Hematopoietic multipotent progenitor cell (in vitro differentiated cells): ENCODE measurements at places on chromosomes 1 and 21. TPM values are rescaled to one million over a fixed set of nuclear protein-coding genes. Genes with fewer than 3 reads are reported as not detected.

DNA sequence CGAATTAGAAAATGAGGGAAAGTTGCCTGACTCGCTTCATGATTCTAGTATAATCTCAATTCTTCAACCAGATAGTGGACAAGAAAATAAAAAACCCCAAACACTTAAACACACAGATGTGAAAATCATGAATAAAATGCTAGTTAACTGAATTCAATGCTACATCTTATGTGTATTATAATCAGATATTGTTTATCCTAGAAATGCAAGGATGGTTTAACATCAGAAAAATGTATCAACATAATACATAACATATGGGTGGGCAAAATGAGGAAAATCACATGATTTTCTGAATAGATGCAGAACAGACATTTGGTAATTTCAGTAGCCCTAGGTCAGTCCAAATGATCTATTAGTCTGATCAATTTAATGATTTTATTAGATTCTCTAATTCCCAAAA lies 97.2 kb downstream of the SIM2 start:
- no peak for DNase-seq

Gene CD1E
- total RNA-seq = not detected

GRCh38 chr21:37074546-37074945 lies 1.5 kb downstream of the TTC3 start:
- no peak for DNase-seq

DNA sequence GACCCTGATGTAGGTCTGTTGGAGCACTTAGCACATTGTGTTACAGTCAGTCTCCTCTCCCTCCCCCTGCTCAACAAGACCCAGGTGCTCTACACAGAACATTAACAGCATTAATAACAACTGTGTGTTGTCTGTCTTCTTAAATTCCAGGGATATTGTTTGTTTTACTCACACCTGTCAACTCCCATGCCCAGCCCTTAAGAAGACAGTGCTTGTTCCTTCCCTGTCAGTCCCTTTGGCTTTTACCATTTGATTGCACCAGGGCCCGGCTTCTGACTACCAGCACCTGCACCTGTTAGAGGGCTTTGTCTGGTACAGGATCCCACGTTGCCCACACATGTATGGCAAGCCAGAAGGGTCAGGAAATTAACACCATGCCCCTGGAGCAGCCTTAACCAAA lies 11.7 kb downstream of the RIMKLA start:
- no peak for DNase-seq

Gene GALE
- total RNA-seq = 12.4 TPM

DNA sequence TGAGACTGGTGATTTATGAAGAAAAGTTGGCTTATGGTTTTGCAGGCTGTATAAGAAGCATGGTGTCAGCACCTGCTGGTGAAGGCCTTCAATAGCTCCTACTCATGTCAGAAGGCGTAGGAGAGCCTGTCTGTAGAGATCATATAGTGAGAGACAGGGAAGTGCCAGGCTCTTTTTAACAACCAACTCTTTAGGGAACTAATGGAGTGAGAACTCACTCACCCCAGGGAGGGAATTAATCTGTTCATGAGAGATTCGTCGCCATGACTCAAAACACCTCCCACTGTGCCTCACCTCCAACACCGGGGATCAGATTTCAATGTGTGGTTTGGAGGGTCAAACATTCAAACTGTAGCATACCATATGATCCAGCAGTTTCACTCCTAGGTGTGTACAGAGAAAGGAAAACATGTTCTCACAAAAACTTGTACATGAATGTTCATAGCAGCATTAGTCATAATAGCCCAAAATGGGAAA lies 72.6 kb downstream of the TTC3 start:
- DNase-seq = no peak

GRCh38 chr1:167136191-167136614 lies 42.3 kb downstream of the STYXL2 start:
- no peak for DNase-seq

GRCh38 chr1:115475252-115475651 lies 137.2 kb upstream of the NGF start:
- no peak for DNase-seq

DNA sequence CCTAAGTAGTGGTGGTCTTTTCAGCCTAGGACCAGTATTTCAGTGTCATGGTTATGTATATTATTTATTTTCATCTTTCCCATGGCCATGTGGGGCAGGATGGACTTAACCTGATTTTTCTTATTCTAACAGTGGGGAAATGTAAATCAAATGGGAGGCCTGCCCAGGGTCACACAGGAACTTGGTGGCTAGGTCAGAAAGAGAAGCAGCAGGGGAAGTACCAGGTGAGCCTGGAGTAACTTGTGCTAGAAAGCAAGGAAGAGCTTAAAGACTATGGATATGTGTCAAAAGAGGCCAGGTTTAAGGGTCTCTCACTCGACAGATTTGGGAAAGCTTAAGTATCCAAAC lies 936 bp downstream of the ZFP69B start:
- DNase-seq = no peak

- no peak for DNase-seq
These were observed 70.2 kb downstream of the BACH1 start for GRCh38 chr21:29368906-29369305.

GRCh38 chr1:190975827-190976226 lies 498.2 kb upstream of the BRINP3 start:
- no peak for DNase-seq

DNA sequence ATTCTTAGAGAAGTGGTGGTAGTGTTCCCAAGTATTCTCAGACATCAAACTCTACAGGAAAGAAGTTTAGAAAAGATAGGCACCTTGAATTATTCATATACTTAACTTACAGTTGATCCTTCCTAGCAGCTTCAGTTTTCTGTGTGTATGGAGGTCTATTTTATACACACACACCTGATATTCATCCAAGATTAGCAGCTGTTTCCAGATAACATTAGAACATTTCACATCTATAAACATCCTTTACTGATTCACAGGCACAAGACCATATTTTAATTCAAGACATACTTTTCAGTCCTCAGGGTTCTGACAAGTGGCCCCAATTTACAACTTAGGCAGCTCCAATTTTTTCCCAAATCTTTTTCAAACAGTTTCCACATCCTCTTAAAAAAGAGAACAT lies 287.8 kb upstream of the USP25 start:
- DNase-seq = no peak

GRCh38 chr21:42923553-42924432 lies 1.6 kb downstream of the ERVH48-1 start:
- DNase-seq = peak; percentile 19

DNA sequence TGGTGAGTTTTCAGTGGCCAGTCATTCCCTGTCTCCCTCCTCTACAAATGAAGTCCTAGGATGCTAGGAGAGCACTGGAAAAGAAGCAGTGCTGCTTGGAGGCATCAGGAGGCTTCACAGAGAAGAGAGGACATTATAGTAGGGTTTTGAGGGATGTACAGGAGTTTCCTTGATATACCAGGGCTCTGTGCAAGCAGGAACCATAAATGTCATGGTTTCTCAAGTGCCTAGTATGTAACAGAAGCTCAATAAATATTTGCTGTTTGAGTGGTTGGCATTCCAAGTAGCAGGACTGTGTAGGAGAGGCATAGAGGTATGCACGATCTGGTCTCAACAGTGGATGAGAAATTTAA lies 133.5 kb upstream of the WNT4 start:
- DNase-seq = no peak

Gene HES5
- not detected for total RNA-seq

Gene ERVH48-1
- total RNA-seq = under 0.01 TPM

Gene WNT9A
- 0.27 TPM for total RNA-seq

- DNase-seq = no peak
These were observed 237.1 kb upstream of the PLD5 start for GRCh38 chr1:242761556-242761955.

- DNase-seq = peak; percentile 43
These were observed 25.9 kb downstream of the TSPAN2 start for GRCh38 chr1:115063228-115063901.

Gene SNX7
- 0.54 TPM for total RNA-seq

- DNase-seq = no peak
These were observed 147.8 kb downstream of the TENT5C start for GRCh38 chr1:117753652-117754051.

Gene ACTN2
- not detected for total RNA-seq

- peak; percentile 71 for DNase-seq
These were observed 55.7 kb upstream of the ETV3 start for GRCh38 chr1:157193702-157194391.

DNA sequence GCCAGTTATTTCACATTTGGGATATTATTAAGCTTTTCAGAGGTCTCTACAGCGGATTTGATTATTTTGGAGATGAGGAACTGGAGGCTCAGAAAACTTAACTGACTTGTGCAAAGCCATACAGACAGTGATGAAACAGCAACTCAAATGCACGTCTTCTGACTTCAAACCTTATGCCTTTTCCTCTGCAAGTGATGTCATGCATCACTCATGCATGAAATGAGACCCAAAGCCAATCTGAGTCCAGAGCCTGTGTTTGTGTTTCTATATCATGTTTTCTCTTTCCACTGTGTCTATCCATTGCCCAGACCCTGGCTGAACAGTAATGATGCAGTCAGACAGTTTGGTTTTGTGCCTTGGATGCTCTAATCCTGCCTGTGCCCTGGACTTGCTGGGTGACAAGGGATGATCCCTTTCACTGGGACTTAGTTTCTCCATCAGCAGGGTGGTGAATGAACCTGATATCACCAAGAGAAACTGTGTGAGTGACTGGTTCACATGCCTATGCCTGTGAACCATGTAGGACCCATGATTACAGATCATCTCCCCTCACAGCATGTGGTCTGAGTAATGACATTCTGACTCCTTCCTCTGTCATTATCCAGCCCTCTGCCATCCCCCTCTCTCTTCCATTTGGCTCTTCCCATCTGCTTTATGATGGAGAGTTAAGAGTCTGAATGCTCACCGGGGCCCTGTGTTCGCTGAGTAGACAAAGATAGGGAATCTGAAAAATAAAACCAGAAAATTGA lies 33.4 kb downstream of the SLAMF6 start:
- no peak for DNase-seq

Gene S100B
- total RNA-seq = 0.81 TPM

Gene BCAN
- under 0.01 TPM for total RNA-seq

GRCh38 chr1:12296016-12296415 lies 66.2 kb downstream of the VPS13D start:
- no peak for DNase-seq

Gene FCN3
- total RNA-seq = under 0.01 TPM

- no peak for DNase-seq
These were observed 15.0 kb downstream of the TM2D1 start for GRCh38 chr1:61709908-61710289.

Gene CHODL
- under 0.01 TPM for total RNA-seq

Gene NUF2
- 1.6 TPM for total RNA-seq

Gene GFI1
- 15.9 TPM for total RNA-seq
